ENCODE measurements at places on chromosomes 7 and 10. TPM values are rescaled to one million over a fixed set of nuclear protein-coding genes. Genes with fewer than 3 reads are reported as not detected.

Gene COL26A1
- total RNA-seq, result 12.0 TPM

Gene LRRTM3
- 23.1 TPM for total RNA-seq

Gene SUN1
- total RNA-seq, result 97.9 TPM

Gene ARPC1A
- 70.1 TPM for total RNA-seq

Gene CARD11
- total RNA-seq, result 0.25 TPM

Data from temporal lobe (tissue), 4 donors.